ENCODE measurements at places on chromosomes 12 and 14. TPM values are rescaled to one million over a fixed set of nuclear protein-coding genes. Genes with fewer than 3 reads are reported as not detected.

- H3K4me1 ChIP-seq = peaks cover 6% of the 10 kb centered on the region
- no peaks in the 10 kb centered on the region for H3K36me3 ChIP-seq
- DNase-seq = no peak
- no peaks in the 10 kb centered on the region for H3K27me3 ChIP-seq
Observed at GRCh38 chr12:49195736-49196135, 6.9 kb upstream of the TUBA1A start.

SYT10 gene
- not detected for polyA plus RNA-seq

- no peak overlapping the region for H3K4me3 ChIP-seq
- no peak overlapping the region for H3K27ac ChIP-seq
- no peak for DNase-seq
- H3K27me3 ChIP-seq = peaks cover 15% of the 10 kb centered on the region
Observed at GRCh38 chr14:94143239-94143638, 13.8 kb upstream of the IFI27L2 start.

GSG1 gene
- polyA plus RNA-seq = 1.8 TPM

DNA sequence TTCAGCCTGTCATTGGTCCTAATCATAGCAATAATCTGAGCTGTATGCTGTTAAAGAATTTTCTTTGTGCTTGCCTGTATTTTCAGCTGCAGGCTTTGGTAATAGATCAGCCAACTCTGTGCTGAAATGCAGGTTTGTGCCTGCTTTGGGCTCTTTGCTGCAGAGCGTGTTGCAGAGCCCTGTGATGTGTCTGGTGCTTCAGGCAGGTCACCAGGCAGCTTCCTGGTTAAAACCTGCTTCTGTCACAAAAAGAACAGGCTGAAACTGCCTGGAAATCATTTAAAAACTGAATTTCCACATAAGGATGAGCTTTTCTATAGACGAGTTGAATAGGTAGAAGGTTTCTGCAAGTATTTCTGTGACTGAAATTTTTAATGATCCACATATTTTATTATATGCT is 3.1 kb downstream of the DIP2B start:
- no peaks in the 10 kb centered on the region for H3K27me3 ChIP-seq
- no peak overlapping the region for H3K4me3 ChIP-seq
- DNase-seq = no peak
- no peaks in the 10 kb centered on the region for H3K36me3 ChIP-seq

GRCh38 chr12:563250-563781 is 99.9 kb downstream of the NINJ2 start:
- H3K4me3 ChIP-seq = no peak overlapping the region
- no peak for DNase-seq
- no peaks in the 10 kb centered on the region for H3K36me3 ChIP-seq
- H3K27ac ChIP-seq = no peak overlapping the region

DNA sequence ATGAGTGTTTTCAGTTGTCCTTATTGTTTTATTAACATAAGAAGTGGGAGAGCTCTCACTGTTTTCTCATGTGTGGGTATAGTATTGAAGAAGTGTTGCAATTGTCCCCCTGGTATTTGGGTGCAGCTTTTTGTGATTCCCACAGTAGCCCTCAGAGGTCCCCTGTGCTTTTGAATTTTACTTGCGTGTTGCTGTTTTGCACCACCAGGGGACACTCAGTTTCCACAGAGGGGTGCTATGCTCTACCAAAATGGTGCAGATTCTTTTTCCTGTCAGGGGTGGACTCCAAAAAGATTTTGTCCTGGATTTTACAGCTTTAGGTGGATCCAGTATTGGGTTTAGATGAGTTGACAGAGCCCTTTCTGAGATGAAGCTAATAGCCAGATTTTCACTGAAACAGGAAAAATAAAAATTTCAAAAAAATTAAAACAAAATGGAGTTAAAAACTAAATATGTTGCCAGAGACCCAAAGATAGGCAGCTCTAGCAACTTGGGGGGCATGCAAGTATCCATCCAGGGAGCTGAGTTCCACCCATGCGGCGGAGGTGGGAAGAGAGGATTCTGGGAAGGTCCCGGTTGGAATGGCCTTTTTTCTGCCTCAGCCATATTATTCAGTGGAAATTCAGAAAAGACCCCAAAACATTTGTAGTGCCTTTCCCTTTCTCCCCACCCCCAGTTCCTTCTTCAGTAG is 50.2 kb downstream of the TTLL5 start:
- peak; percentile 72 for DNase-seq
- peaks cover 2% of the 10 kb centered on the region for H3K27me3 ChIP-seq
- no peak overlapping the region for H3K27ac ChIP-seq
- H3K4me1 ChIP-seq = peaks cover 11% of the 10 kb centered on the region
- H3K4me3 ChIP-seq = no peak overlapping the region

DNA sequence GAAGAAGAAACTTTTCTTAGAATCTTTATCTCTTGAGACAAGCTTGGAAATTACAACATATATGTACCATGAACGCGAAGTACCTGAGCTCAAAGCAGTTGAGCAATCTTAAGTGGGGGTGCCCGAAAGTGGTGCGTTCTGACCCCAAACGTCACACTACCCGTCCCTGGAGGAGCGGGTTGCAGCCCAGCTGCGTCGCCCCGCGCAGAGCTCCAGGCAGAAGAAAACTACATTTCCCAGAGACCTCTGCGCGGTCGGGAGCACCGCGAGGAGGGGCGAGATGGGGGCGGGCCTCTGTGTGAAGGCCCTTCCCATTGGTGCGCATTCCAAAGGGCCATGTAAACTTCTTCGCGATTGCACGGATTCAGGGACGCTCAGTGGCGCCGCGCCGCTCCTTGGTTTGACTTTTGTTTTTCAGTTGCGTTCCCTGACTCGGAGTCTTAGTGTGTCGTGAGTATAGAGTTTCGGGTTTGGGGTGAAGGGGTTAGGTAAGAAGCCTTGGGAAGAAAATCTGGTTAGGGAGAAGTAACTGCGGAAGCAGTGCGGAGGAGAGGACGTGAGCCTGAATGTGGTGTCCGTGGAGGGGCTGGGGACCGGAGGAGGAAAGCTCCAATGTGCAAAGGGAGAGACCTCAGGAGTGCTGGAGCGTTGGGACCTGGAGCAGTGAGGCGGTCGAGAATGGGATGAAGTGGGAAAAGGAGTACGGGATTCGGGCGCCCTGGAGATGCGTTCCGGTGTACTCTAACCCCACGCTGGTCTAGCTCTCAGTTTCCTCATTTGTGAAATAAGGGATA is at the start of gene CCDC77:
TSS of gene CCDC77 (plus strand) at position 410 of the 794 bp plus-strand sequence. CDS start 7,740 bp downstream, outside the sequence.
- DNase-seq = peak; percentile 88
- H3K27me3 ChIP-seq = no peaks in the 10 kb centered on the region
- peak within 1 kb of the TSS; percentile 6 for H3K27ac ChIP-seq
- H3K36me3 ChIP-seq = no peaks in the 10 kb centered on the region

DNA sequence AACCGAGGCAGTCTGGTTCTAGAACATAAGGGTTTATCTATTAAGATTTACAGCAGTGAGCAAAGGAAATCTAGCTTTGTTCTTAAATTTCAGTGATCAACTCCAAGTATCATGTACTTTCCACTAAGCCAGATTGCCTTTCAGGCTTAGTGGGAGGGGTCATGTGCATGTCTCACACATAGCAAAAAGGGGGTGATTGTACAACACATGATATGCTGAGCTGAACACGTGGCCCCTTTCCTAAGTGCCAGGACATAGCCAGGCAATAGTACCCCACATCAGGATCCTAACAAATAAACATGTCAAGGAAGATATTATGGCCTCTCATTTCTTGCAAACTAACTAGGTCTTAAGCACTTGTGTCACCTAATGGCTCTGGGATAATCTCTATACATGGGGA is 347.2 kb downstream of the C12orf75 start:
- H3K4me1 ChIP-seq = peaks cover 8% of the 10 kb centered on the region
- H3K4me3 ChIP-seq = no peak overlapping the region
- H3K27me3 ChIP-seq = no peaks in the 10 kb centered on the region
- H3K36me3 ChIP-seq = no peaks in the 10 kb centered on the region
- no peak for DNase-seq

- H3K4me3 ChIP-seq = no peak overlapping the region
- H3K36me3 ChIP-seq = peaks cover 1% of the 10 kb centered on the region
- no peaks in the 10 kb centered on the region for H3K27me3 ChIP-seq
- no peak for DNase-seq
- peaks cover 3% of the 10 kb centered on the region for H3K4me1 ChIP-seq
Observed at GRCh38 chr14:102806447-102806846, 29.2 kb downstream of the TRAF3 start.

DNA sequence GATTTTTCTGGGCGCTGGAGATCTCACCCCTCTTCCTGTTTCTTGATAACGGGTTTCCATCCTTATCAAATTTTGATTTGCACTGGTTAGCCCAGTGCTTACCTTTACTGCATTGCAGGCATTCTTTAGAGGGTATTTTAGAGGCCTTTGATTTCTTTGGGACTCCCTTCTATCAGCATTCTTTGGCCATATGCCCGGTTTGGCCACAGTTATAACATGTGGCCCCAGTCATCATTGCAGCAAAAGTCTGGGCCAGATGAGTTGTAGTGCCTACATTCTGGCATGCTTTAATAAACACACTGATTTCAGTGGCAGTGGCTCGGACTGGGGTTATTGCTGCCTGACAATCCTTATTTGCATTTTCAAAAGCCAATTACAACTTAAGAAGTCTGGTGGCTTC is 82.3 kb downstream of the KCNMB4 start:
- H3K27ac ChIP-seq = no peak overlapping the region
- no peak for DNase-seq
- no peaks in the 10 kb centered on the region for H3K4me1 ChIP-seq
- H3K4me3 ChIP-seq = no peak overlapping the region
- H3K27me3 ChIP-seq = no peaks in the 10 kb centered on the region

DNA sequence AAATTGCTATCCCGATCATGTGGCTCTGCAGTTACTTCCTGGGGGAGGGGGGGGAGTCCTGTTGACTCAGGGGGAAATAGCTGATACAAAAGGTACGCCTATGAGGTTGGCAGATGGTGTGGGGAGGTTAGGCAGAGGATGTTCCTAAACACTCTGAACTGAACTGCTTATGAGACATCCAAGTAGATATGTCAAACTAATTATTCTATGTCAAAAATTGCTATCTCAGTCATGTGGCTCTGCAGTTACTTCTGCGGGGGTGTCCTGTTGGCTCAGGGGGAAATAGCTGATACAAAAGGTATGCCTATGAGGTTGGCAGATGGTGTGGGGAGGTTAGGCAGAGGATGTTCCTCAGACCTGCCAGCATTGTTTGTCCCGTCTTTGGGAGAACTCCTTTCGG is 5.1 kb upstream of the VCPKMT start:
- no peak overlapping the region for H3K27ac ChIP-seq
- H3K4me1 ChIP-seq = no peaks in the 10 kb centered on the region
- H3K27me3 ChIP-seq = no peaks in the 10 kb centered on the region
- peaks cover 12% of the 10 kb centered on the region for H3K36me3 ChIP-seq
- H3K4me3 ChIP-seq = no peak overlapping the region

GRCh38 chr12:22543246-22544037 is 900 bp downstream of the C2CD5 start:
- H3K4me3 ChIP-seq = peak overlapping the region; percentile 80
- H3K36me3 ChIP-seq = no peaks in the 10 kb centered on the region
- peak; percentile 8 for DNase-seq
- H3K27me3 ChIP-seq = no peaks in the 10 kb centered on the region

ANKS1B gene
- not detected for polyA plus RNA-seq

ABCC9 gene
- polyA plus RNA-seq = 1.2 TPM

DNA sequence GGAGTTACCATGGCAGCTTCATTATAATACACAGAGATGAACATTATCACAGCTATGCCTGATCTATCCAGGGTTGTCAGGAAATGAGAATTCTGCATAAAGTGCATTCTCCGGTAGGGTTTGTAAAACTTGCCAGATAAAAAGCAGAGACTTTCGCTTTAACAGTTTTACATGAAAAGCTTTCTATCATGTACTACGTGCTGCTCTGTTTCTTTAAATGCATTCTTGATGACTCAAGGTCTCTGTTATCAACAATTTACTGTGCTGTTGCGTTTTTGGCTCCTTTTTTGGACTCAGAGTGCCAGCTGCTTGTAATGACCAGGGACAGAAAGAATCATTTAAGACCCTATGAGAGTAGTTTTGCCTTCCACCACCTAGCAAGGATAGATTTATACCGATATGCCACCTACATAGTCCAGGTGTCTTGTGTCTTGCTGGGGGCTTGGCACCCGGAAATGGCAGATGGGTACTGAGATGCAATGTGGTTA is 371.2 kb downstream of the BTG1 start:
- DNase-seq = peak; percentile 82
- no peaks in the 10 kb centered on the region for H3K36me3 ChIP-seq
- peaks cover 9% of the 10 kb centered on the region for H3K4me1 ChIP-seq
- H3K27ac ChIP-seq = peak overlapping the region; percentile 99

GRCh38 chr12:21642707-21643389 is 14.8 kb downstream of the LDHB start:
- no peak overlapping the region for H3K4me3 ChIP-seq
- peaks cover 39% of the 10 kb centered on the region for H3K36me3 ChIP-seq
- no peaks in the 10 kb centered on the region for H3K27me3 ChIP-seq
- H3K27ac ChIP-seq = no peak overlapping the region
- no peaks in the 10 kb centered on the region for H3K4me1 ChIP-seq

DNA sequence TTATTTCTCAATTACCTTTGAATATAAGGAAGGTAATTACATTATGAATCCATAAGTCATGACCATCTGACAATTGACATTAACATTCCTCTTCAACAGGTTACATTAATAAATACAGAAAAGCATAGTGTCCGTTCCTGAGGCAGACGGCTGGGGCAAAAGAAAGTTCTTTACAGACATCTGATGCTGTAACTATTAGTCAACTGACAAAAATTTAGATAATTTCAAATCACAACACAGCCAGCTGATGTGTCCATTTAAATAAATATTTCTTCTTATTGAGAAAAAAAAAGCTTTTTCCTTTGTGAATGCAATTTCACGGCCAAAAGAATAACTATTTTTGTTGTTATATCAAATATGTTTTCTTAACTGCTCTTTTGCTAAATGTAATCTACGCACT is 9.2 kb upstream of the PYROXD1 start:
- H3K27me3 ChIP-seq = peaks cover 4% of the 10 kb centered on the region
- peak; percentile 45 for DNase-seq
- no peak overlapping the region for H3K27ac ChIP-seq
- H3K4me3 ChIP-seq = no peak overlapping the region
- H3K4me1 ChIP-seq = no peaks in the 10 kb centered on the region
- H3K36me3 ChIP-seq = no peaks in the 10 kb centered on the region

DNA sequence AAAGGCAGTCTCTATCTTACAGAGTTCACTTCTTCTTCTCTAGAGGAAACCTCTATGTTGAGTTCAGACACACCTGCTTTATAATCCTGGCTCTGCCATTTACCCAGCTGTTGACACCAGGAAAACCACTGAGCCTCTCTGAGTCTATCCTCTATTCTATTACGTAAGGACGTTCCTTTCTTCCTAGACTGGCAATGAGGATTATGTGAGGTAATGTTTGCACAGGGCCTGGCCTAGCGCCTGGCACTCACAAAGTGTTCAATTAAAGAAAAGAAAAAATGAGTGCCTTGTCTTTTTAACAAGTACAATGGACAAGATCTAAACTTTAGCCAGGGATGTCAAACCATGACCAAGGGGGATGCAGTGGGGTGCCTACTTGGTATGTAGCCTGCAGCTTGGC is 641.9 kb upstream of the TBX3 start:
- H3K27ac ChIP-seq = no peak overlapping the region
- no peaks in the 10 kb centered on the region for H3K36me3 ChIP-seq
- no peaks in the 10 kb centered on the region for H3K27me3 ChIP-seq
- H3K4me1 ChIP-seq = peaks cover 1% of the 10 kb centered on the region
- DNase-seq = no peak
- no peak overlapping the region for H3K4me3 ChIP-seq

KRT6A gene
- not detected for polyA plus RNA-seq

CMKLR1 gene
- polyA plus RNA-seq = not detected

Data from IMR-90 (cell line).